ENCODE measurements at places on chromosomes 6 and 20.

- no peak for DNase-seq
These were observed 496.8 kb upstream of the JAG1 start for GRCh38 chr20:11170565-11170964.

DNA sequence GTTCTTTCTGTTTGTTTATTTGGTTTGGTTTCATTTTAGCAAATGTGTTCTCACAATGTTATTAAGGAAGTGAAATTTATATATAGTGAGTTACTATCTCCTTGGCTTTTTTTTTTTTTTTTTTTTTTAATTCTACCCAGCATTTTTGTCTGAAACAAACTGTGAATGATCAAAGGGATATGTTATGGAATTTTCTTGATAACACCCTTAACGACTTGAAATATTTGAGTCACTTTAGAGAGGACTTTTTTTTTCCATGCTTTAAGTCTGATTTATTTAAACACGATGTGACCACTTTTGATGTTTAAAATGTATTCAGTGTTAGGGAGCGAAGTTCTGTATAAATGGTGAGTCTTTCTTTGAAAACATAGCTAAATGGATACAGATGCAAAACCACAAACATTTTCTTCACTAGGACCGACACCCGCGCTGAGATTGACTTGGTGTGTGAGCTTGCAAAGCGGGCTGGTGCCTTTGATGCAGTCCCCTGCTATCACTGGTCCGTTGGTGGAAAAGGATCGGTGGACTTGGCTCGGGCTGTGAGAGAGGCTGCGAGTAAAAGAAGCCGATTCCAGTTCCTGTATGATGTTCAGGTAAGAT, 149.7 kb downstream of the MTHFD1L start:
- DNase-seq: no peak

- no peak for DNase-seq
These were observed 10.1 kb downstream of the PXMP4 start for GRCh38 chr20:33709905-33710541.

DNA sequence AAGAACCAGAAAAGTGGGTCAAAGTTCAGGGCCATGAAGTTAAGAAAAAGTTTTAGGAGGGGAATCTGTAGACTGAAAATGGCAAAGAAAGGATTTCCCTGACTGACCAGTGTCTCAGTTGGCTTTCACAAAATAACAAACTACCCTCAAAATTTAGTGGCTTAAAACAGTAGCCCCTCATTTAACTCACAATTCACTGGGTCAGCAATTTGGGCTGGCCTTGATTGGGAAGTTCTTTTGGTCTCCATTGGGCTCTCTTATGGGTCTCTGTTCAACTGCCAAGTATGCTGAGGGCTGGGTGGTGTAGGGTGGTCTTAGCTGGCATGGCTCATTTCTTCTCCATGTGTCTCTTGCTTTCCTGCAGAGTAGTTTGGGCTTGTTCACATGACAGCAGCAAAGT, 161.5 kb downstream of the PLCB4 start:
- DNase-seq: no peak

- no peak for DNase-seq
These were observed 34.0 kb downstream of the NT5E start for GRCh38 chr6:85483846-85484245.
